Heart right ventricle (tissue), 16 donors: ENCODE measurements at places on chromosomes 1 and 21. TPM values are rescaled to one million over a fixed set of nuclear protein-coding genes. Genes with fewer than 3 reads are reported as not detected.

DNA sequence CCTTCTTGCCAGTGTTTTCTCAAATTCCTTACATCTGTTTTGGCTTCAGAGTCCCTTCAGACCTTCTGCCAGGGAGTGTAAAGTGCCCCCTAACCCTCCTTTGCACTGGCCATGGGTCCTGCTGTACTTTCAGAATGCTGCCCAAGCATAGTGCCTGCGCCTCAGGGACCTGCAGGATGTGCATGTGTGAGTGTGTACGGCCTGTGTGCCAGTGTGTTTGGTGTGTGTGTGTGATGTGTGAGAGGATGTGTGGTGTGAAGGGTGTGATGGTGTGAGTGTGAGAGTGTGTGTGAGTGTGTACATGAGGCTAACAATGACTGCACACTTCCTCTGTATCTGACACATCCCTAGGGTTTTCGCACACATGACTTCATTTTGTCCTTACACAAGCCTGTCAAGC is 265.8 kb upstream of the RAB4A start:
- no peak for DNase-seq

- DNase-seq, result no peak
Observed at GRCh38 chr1:53535846-53536245, 76.6 kb downstream of the DMRTB1 start.

DNA sequence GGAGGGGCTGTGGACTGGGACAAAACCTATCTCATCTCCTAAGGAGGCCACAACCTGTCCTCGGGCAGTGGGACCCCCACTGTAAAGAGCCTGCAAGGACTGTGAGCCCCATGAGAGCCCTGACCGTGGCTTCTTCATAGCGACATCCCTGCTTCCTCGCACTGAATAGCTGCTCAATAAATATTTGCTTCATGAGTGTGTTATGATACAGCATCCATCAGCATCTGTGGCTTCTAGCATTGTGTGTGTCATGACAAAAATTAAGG is 40.5 kb upstream of the CSF3R start:
- DNase-seq, result no peak

FCRL1 gene
- not detected for total RNA-seq

SAMD11 gene
- 1.7 TPM for total RNA-seq
